Activated naive CD4-positive, alpha-beta T cell (primary cell): ENCODE measurements at places on chromosomes 16 and 17.

- no peak for DNase-seq
Measured at GRCh38 chr17:4406386-4406785, 27.4 kb upstream of the SPNS3 start.

GRCh38 chr17:27471321-27472269 lies 15.3 kb downstream of the KSR1 start:
- peak; percentile 24 for DNase-seq

GRCh38 chr17:6800422-6801027 lies 24.5 kb downstream of the FBXO39 start:
- DNase-seq, result no peak

DNA sequence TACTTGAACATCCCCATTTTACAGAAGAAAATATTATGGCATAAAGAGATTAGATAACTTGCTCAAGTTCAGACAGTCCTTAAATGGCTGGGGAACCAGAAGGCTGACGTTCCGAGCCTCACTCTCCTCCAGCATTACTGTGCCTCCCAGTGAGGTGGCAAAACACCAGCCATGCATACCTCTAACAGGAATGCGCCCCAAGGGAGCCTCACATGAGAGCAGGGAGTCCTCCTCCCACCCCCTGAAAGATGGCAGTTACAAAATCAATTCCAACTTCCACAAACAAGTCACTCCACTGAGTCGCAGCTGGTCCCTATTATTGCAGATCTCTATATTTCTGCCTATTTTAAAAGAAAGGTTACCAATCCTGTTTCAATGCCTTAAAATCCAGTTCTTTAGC lies 55.5 kb downstream of the ANKFY1 start:
- DNase-seq, result no peak

GRCh38 chr17:13419676-13420075 lies 182.1 kb downstream of the HS3ST3A1 start:
- DNase-seq, result no peak

- no peak for DNase-seq
Measured at GRCh38 chr17:49715216-49715615, 7.5 kb upstream of the SLC35B1 start.

GRCh38 chr17:2393954-2394749 lies 6.7 kb downstream of the MNT start:
- DNase-seq, result no peak

- DNase-seq, result peak; percentile 23
Measured at GRCh38 chr16:81444448-81445121, at the start of gene CMIP. Gene CMIP, plus strand, starts transcription at chr16:81444808.

DNA sequence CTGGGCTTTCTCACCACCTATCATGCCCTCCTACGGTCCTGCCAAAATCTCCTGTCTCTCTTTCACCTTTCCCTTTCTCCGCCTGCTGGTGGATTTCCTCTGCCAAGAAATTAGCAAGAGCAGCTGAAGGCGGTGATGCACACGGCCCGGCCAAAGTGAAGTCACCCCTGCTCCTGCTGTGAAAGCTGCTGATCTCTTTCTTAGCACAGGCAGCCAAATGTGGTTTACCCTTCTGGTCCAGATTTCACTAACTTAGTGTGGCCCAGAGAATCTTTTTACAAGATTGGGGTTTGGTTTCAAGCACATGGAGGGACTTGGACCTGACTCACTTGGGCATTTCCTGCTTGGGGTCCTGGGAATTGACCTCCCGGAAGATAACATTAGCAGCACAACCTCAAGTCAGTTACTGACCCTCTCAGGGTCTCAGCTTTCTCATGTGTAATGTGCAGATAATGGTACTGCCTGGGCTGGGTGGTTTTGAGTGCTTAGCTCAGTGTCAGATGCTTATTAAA lies 155.7 kb downstream of the SOCS1 start:
- DNase-seq, result no peak

DNA sequence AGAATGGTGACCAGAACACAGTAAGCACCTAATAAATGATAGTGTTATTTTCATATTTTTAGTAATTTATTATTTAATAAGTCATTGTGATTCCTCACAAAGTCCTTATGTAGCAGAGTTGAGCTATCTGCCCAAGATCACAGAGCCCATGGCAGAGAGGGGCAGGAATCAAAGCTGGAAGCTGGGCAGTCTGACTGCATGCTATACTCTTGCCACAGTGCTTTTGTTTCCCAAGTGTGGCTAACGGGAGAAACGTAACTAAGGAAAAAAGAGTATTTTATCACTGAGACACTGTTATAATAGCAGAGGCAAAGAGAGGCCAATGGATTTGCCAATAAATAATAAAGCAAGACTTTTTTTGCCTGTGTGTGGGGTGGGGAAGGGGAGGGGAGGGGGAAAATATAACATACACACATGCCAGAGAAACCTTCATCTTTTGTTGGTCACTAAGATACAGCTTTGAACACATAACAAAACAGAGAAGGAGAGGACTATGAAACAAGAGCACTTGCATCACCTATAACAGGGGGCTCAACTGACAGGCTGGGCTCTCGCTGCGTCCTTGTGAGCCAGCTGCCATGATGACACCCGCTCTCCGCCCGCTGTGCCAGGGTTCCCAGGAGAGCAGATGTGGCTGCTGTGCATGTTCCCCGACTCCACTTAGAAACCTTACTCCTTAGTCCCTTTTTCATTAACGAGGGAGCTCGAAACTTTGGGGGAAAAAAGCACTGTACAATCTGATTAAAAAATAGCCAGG lies 10.1 kb downstream of the CSNK2A2 start:
- no peak for DNase-seq

DNA sequence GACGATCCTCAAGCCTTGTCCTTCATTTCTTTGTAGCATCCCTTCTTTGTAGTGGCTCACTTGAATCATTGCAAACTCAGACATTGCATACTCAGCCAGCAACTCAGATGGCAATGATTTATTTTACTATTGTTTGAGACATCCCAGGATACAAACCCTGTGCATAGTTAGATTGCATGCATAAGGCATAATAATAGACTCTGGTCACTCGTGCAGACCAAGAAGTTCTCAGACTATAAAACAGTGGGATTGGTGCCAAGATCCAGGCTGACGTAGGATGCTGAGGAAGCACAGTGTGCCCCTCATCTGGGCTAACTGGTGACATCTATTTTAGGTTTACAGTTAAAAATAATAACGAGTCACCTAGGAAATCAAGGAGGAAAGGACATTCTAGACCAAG lies 142.3 kb downstream of the PMP22 start:
- no peak for DNase-seq

- no peak for DNase-seq
Measured at GRCh38 chr17:45702666-45703266, 81.4 kb upstream of the CRHR1 start.

GRCh38 chr17:57667461-57667923 lies 77.6 kb downstream of the CCDC182 start:
- DNase-seq, result no peak
